ENCODE measurements at places on chromosomes 1 and 21. TPM values are rescaled to one million over a fixed set of nuclear protein-coding genes. Genes with fewer than 3 reads are reported as not detected.

DNA sequence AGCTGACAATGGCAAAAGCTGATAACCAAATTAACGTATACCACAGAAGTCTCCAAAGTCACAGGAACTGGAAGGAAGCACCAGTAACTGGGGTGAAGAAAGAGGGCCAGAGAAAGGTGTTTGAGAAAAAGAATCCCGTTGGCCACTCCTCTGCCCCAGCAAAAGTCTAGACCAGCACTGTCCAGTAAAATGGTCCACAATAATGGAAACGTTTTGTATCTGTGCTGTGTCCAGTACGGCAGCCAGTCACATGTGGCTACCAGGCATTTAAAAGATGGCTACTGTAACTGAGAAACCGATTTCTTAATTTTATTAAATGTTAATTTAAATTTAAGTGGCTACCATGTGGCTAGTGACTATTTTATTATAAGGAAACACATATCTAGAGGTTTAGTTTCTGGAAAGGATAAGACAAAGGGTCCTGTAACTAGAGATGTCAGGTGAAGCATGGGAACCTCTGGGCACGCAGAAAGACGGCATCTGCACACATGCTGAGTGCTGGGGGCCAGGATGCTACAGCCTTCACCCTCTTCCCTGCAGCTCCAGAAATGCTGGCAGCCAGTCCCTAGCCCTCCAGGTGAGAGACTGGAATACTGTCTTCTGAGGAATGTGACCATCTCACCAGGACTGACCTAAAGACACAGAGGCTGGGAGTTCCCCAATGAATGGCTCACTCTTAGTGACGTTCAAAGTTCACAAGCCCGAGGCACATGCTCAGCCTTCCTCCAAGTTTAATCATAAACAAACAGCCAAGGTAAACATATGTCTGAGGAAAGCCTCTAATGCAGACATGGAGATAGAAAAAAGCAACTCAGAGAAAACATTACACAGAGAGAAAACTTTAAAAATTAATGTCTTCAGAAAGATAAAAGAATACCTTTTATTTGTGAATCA, 50.7 kb downstream of the JAK1 start:
- no peak for DNase-seq

GRCh38 chr1:32759521-32759981, 57.0 kb upstream of the SYNC start:
- no peak for DNase-seq

- DNase-seq: no peak
Observed at GRCh38 chr1:47872886-47873285, 124.3 kb downstream of the TRABD2B start.

- DNase-seq: peak; percentile 75
Observed at GRCh38 chr21:44637018-44637850, at the start of gene KRTAP10-10. TSS of gene KRTAP10-10 (plus strand) at chr21:44637356. CDS start at chr21:44637418, 62 bp downstream.

GRCh38 chr1:64983110-64983509, 16.8 kb upstream of the JAK1 start:
- no peak for DNase-seq

DNA sequence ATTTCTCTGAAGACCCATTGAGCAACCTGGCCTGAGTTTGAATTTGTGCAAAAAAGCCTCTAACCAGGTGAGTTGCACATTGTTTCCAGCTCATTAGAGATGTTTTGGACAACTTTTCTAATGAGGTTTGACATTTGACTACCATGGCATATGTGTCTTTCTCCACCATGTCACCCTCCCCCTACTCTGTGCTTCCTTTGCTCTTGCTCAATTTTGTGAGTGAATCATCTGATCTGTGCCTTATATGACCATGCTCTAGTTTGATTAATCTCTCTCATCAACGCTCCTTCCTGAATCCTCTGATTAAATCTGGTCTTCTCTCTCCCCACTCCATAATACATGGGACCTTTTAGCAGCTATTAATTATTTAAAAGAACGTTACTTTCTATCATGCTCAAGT, 144.8 kb upstream of the SAMSN1 start:
- DNase-seq: no peak

- no peak for DNase-seq
Observed at GRCh38 chr1:64727861-64728260, 17.0 kb upstream of the RAVER2 start.

GRCh38 chr1:24138476-24139221, 4.3 kb downstream of the IL22RA1 start:
- no peak for DNase-seq

DNA sequence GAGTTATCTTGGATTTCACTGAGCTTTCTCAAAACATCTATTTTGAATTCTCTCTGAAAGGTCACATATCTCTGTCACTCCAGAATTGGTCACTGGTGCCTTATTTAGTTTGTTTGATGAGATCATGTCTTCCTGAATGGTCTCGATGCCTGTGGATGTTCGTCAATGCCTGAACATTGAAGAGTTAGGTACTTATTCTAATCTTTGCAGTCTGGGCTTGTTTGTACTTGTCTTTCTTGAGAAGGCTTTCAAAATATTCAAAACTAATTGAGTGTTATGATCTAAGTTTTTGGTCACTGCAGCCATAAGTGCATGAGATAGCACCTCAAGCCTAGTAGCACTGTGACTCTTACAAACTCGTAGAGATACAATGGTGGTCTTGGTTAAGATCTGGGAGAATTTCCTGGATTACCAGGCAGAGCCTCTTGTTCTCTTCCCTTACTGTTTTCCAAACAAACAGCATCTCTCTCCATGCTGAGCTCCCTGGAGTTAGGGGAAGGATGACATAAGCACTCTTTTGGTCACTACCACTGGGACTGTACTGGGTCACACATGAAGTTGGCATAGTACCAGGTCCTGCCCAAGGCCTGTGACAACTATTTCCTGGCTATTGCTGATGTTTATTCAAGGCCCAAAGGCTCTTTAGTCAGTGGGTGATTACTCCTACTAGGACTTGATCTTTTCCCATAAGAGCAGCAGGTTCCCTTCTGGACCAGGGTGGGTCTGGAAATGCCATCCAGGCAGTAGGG, 25.6 kb downstream of the SLC22A15 start:
- no peak for DNase-seq

- no peak for DNase-seq
Observed at GRCh38 chr1:114208106-114208505, 54.4 kb upstream of the SYT6 start.

DNA sequence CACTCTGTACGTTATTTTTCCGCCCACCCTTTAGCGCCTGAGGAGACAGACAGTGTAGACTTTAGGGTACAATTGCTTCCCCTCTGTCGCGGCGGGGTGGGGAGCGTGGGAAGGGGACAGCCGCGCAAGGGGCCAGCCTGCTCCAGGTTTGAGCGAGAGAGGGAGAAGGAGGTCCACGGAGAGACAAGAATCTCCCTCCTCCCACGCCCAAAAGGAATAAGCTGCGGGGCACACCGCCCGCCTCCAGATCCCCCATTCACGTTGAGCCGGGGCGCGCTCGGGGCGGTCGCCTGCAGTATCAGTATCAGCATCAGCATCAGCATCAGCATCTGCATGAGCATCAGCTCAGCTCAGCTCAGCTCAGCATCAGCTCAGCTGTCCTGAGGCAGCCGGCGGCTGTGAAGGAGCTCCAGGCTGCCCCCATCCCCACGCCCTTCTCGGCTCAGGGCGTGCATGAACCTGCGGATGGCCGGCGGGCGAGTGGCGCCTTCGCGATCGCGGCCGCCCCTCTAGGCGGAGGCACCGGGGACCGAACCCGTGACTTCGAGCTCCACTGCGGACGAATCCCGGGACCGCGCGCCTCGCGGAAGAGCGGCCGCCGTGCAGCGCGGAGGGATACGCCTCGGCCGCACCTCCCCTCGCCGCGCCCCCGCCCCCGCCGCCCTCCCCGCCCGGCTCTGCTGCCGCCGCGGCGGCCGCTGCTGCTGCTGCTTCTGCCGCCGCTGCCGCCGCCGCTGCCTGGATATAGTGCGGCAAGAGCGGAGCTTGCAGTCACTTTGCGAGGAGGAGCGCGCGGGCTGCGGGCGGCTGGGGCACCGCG, at the start of gene NCAM2:
TSS of gene NCAM2 (plus strand) at position 774 of the 820 bp plus-strand sequence.
- DNase-seq: no peak

GRCh38 chr1:75136921-75137641, 2.9 kb downstream of the LHX8 start:
- no peak for DNase-seq

- DNase-seq: no peak
Observed at GRCh38 chr1:200409203-200409760, 554 bp downstream of the ZNF281 start.

DNA sequence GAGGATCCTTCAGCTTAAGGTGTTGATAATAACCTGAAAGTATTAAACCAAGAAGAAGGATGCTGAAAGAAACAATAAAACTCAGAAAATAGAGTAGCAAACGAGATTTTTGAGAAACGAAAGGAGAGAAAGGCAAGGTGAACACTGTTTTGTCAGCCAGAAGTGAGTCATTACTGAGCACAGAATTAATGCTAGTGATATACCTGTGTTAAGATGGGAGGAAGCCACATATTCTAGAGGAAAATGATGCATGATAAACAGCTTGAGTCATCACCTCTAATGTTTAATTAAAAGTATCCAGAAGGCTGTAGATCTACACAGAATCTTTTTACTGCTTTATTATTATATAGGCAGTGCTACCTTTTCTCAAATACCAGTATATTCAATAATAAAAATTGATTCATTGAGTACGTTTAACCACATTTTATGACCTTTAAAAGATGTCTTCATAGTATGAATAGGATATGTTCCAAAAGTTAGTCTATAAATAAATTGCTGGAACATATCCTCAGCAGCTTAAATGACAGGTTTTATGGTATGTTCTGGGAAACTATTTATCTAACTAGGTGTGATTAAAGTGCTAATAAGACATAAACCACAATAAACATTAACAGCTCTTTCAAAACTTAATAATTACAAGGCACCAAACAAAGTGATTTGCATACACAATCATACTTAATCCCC, 10.3 kb downstream of the SH3GLB1 start:
- no peak for DNase-seq

- DNase-seq: no peak
Observed at GRCh38 chr1:115537415-115537814, 104.4 kb upstream of the VANGL1 start.

GRCh38 chr1:101920577-101920976, 76.1 kb downstream of the OLFM3 start:
- DNase-seq: no peak

DNA sequence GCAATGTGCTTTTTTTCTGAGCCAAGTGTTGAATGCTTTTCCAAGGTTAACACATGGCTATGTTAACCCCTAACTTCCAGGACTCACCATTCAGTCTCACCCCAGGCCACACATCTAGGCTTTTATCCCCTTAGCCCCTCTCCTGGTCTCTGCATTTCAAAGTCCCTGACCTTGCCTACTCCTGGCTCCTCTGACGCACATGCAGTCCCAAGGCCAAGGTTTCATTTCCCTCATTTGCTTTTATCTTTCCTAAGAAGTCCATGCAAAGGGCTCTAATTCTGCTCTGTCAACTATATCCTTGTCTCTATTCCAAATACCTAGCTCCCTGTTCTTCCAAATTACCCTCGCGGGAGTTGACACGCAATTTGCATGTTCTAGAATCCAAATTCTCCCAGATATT, 25.4 kb downstream of the SLC30A10 start:
- no peak for DNase-seq

GRCh38 chr1:112790920-112791722, 76.0 kb upstream of the PPM1J start:
- DNase-seq: no peak

GRCh38 chr1:38371505-38371844, 324.9 kb upstream of the POU3F1 start:
- no peak for DNase-seq

- no peak for DNase-seq
Observed at GRCh38 chr1:4090976-4091660, 191.0 kb upstream of the C1orf174 start.

GRCh38 chr1:222967466-222968240, 152.8 kb downstream of the DISP1 start:
- no peak for DNase-seq

GRCh38 chr1:181987334-181987895, 74.1 kb downstream of the ZNF648 start:
- peak; percentile 10 for DNase-seq

- no peak for DNase-seq
Observed at GRCh38 chr1:63698001-63698838, 75.6 kb upstream of the ROR1 start.

DNA sequence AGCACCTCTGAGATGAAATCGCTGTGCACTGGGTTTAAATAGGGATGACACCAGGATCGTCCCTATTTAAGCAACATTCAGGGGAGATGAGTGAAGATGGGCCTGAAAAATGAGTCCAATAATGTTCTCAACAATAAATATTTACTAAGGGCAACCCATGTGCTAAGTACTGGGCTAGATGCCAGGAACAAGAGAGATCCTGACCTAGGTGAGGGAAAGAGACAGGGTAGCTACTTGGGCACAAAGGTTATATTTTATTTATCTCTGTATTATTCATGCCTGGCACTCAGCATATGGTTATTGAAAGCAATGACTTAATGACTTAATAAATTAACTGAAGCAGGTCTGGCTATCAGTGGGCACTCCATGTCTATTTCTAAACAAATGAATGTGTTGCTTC, 27.4 kb upstream of the AVPR1B start:
- peak; percentile 24 for DNase-seq

GRCh38 chr1:1290238-1290731, 10.0 kb downstream of the SCNN1D start:
- DNase-seq: no peak

GRCh38 chr1:114388432-114389003, 122.5 kb downstream of the TRIM33 start:
- no peak for DNase-seq

DNA sequence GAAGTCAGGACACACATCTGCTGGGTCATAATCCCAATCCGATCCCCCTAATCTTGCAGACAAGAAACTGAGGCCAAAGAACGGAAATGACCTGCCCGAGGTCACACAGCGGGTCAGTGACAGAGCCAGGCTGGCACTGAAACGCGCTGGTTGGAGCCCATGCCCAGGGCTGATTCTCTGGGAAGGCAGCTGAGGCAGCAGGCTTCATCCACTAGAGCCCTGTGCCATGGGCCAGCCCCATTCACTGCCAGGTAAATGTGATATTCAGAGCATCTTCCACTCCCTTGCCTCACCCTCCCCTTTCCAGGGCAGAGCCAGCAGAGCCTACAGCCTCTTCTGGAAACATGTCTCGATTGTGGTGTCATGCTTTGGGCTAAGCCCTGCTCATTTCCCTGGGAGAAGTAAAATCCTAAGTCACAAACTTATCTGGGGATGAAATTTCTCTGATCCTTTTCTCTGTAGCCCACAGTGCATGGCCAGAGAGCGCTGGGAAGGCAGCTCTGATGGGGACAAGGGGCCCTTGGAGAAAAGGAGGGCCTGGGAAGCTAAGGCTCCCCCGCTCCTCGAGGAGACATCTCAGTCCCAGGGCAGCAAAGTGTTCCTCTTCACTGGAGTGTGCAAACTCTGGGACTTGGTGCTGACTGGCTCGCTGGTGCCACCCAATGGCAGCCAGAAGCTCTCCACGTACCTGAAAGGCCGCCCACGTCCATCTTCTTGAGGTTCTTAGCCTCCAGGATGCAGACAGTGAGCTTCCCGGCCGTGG, 110.4 kb downstream of the SYT2 start:
- DNase-seq: peak; percentile 76

Gene KCNT2
- 0.62 TPM for total RNA-seq

Gene OXCT2
- not detected for total RNA-seq

Gene LMX1A
- total RNA-seq: not detected

Gene FNDC10
- total RNA-seq: 6.8 TPM

Gene C8A
- not detected for total RNA-seq

Gene KRTAP10-9
- total RNA-seq: not detected

Gene ACOT7
- 99.2 TPM for total RNA-seq

Gene SELP
- total RNA-seq: not detected

Gene CENPL
- total RNA-seq: 32.2 TPM

Gene C1orf141
- total RNA-seq: not detected

Gene CYP4B1
- not detected for total RNA-seq

Gene ATP5PF
- total RNA-seq: 78.2 TPM

Gene FCMR
- total RNA-seq: not detected
